NCI-H1930 (cell line): ENCODE measurements at places on chromosomes 1 and 21.
A peak's percentile ranks its signal among the peaks of the same experiment; 100 is the strongest.

GRCh38 chr1:25794325-25794724, 5.7 kb upstream of the SELENON start:
- DNase-seq = no peak

DNA sequence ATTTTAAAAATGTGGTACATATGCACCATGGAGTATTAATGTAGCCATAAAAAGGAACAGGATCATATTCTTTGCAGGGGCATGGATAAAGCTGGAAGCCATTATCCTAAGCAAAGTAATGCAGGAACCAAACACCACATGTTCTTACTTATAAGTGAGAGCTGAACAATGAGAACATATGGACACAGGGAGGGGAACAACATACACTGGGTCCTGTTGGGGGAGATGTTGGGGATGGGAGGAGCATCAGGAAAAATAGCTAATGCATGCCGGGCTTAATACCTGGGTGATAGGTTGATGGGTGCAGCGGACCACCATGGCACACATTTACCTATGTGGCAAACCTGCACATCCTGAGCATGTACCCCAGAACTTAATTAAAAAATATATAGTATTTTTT, 352.5 kb upstream of the KAZN start:
- DNase-seq = no peak

- DNase-seq = no peak
Measured at GRCh38 chr1:37031429-37031828, 2.9 kb downstream of the GRIK3 start.

DNA sequence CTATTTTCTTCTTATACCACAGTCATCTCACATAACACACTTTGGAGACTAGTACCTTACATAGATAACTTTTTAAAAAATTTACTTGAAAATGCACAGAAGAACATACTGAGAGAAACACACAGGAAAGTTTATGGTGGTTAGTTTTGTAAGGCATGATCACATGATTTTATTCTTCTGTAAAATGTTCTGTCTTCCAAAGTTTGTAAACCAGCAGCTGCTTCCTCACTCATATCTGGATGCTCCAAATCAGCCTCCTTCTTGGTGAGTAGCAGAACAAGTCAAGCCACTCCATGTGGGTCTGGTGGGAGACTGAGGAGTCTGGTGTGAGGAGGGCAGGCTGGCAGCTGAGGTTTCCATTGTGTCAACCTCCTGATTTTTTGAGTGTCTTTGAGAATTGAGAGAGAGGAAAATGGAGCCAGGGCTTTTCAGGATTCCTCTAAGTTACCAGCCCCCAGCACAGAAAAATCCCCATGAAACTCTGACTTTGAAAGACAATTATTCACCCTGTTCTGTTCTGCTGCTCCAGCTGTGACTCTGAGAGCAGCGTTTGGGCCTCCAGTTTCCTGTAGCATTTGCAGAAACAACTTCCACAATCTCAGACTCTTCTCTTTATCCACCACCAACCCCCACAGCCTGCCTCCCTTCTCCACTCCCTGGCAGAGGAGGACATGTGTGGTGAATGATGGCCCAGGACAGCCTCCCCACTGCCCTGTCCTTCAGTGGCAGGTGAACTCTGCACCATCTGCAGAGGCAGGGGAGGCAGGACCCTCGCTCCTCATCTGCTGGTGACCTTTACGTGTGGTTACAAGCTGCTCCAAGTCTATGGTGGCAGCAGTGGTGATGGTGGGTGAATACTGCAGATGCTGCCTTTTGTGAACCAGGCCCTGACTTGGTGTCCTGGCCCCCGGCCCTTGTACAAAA, 82.3 kb downstream of the FCRL5 start:
- no peak for DNase-seq

DNA sequence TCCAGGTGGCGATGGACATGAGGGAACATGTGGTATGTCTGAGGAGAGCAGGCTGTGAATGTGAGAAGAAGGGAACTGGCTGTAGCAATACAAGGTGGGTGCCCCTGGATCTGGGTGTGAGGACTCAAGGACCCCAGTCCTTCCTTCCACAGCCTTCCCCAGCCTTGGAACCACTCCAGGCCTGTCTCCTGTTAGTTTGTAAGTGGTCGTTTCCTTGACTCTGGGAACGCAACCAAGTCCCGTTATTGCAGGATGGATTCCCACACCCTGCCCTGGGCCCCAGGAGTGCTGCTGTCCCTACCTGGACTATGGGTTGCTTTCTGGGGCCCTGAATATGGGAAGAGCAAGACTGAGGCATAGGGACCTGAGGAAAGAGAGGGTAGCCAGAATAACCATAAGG, 47.2 kb upstream of the VANGL1 start:
- DNase-seq = no peak

GRCh38 chr21:38126666-38127303, 130.0 kb upstream of the KCNJ15 start:
- DNase-seq = peak; percentile 50

DNA sequence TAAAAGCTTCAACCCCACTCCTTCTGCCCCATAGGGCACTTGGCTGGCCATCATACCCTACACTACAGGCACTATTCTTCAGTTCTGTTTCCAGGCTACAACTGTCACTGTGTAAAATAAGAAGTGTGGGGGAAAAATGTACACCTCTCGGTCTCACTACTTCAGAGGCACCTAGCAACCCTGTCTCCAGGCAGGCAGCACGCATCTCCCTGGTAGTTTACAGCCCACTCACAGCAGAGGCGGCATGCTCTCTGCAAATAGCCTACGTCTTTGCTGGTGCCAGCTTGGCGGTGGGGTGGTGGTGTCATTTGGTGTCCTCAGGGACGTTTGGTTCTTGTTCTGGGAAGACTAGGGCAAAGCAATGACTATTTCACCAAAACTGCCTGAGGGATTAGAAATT, 48.2 kb upstream of the BTG3 start:
- no peak for DNase-seq

DNA sequence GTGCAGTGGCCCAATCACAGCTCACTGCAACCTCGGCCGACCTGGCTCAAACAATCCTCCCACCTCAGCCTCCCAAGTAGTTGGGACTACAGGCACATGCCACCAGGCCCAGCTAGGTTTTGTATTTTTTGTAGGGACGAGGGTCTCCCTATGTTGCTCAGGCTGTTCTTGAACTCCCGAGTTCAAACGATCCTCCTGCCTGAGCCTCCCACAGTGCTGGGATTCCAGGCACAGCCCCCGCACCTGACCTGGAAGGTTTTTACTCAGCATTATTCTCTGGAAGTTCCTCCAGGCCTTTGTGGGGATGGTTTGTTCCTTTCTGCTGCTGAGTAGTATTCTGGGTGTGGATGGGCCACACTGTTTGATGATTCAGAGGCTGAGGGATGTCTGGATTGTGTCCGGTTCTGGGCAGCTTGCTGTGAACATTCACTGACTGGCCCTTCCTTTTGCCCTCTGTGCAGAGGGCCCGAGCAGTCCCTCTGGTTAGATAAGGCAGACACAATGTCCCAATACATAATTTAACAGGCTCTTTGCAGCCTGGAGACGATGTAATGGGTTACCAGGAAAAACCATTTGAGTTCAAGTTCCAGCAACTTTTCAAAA, 6.0 kb upstream of the TRAPPC10 start:
- DNase-seq = no peak

- DNase-seq = no peak
Measured at GRCh38 chr1:3186526-3186921, 117.5 kb downstream of the PRDM16 start.

DNA sequence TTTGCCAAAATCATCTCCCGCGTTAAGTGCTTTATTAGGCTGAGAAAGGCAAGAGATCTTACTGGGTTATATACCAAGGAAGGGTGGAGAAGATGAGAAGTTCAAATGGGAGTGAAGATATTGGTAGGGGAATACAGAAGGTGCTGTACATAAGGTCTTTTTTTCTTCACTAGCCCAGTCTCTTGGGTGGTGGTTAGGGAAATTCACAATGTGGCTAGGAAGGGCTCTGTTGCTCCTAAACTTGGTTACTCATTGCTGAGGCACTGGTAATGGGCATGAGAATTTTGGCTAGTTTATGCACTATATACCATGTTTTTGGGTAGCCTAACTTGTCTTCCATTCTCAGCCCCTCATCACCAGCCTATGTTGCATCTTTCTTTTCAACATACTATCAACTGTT, 50.6 kb downstream of the LHX4 start:
- no peak for DNase-seq

- no peak for DNase-seq
Measured at GRCh38 chr1:240827786-240828185, 215.8 kb upstream of the GREM2 start.

GRCh38 chr1:212281590-212281989, 3.6 kb upstream of the PPP2R5A start:
- DNase-seq = no peak

DNA sequence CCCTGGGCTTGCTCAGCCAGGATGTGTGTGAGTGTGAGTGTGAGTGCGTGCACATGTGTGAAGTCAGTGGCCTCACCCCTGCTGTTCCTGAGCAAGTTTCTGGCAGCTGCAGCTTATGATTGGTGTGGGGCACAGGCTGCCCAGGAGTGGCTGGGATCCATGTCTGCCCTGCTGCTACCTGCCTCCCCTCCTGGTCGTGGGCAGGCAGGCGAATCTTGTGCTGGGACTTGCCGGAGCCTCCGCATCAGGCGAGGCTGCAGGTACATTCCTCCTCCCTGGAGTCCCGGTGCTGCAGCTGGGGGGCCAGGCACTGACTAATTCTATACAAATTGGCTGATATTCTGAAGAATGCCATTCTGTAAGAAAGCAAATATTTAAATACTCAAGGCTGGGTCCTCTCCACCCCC, 85.6 kb upstream of the WNT4 start:
- DNase-seq = no peak
